Mesothelial cell of epicardium (in vitro differentiated cells): ENCODE measurements at places on chromosomes 6 and 20.

DNA sequence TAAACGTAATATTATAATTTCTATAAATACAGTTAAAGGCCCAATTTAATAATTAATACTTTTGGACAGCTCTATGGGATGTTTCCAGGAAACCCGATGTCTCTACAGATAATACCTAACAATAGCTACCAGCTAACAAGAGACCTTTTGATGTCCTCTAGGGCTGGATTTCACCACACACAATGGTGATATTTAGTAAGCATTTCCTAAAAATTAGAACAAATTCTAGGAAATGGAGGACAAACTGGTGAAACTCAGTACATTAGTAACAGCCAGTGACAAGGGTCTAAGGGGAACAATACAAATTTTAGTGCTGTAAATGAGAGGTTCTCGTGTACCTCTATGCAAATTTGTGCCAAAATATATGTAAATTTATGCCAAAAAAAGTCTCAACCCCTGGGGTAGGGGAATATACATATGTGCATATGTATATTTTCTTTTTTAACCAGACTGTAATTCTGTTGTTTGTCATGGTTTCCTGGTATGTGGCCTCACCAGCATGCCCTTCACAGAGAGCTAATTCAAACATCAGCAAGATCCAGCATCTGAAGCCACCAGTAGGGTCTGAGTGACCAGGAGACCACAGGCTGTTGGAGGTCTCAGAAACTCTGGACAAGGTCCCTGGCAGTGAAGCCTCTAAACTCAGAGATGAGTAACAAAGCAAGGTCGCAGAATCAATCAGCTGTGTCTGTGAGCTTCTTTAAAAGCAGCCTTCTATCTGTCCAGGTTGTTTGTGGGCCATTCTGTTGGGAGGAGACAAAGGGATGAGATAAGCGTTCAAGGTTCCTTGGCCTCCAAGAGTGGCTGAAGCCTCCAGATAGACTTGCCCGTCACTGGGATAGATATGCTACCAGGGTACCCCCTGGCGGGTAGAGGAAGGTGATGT, 235.1 kb upstream of the RREB1 start:
- DNase-seq: no peak

- no peak for DNase-seq
These were observed 220.2 kb downstream of the FUT9 start for GRCh38 chr6:96235927-96236326.

DNA sequence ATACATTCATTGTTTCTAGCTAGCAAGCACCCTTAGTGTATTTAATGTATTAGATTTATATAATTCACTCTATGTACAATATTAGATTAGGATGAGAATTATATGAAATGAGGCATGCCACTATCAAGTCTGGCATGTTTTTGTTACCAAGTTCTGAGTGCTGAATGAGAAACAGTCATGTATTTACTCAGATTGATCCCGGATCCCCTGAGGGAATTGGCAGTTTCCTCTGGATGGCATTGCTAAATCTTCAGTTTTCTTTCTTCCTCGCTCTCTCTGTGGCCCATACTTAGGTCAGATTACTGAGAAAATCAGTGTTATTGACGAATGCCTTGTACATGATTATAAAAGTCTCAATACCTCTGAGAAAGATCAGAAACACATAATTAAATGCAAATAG, 66.6 kb downstream of the CDKAL1 start:
- DNase-seq: no peak

- DNase-seq: no peak
These were observed 298.6 kb upstream of the SUPT3H start for GRCh38 chr6:45676380-45676779.

DNA sequence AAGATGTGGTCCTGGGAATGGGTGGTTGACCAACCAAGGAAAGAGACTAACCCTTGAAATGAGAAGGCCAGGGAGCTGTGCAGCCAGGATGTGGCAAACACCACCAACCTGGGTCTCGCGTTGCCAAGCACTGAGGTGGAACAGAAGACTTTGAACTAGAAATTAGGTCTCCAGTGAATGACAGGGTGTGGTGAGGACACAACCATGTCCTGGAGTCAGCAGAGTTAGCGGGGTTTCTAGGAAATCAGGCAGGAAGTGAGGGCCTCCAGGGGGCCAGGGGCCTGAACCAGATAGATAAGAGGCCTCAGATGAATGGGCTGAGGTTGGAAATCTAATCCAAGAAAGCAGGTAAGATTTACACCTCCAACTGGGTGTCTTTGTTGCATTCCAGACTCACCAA, 353.3 kb upstream of the ARID1B start:
- no peak for DNase-seq

DNA sequence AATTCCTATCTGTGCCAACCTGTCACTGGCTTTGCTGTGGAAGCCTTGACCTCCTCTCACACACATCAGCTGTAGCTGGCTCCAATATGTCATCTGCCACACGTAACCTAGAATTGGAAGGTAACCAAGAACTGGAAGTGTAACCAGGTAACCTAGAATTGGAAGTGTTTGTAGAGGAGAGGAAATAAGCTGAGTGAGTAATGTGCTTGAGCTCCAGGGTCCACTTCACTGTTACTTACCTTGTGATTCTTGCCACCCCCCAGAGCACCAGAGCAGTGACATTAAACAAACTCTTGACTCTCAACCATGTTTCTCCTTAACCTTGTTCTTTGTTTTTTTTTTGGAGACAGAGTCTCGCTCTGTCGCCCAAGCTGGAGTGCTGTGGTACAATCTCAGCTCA, 350.5 kb downstream of the NRN1 start:
- DNase-seq: no peak

DNA sequence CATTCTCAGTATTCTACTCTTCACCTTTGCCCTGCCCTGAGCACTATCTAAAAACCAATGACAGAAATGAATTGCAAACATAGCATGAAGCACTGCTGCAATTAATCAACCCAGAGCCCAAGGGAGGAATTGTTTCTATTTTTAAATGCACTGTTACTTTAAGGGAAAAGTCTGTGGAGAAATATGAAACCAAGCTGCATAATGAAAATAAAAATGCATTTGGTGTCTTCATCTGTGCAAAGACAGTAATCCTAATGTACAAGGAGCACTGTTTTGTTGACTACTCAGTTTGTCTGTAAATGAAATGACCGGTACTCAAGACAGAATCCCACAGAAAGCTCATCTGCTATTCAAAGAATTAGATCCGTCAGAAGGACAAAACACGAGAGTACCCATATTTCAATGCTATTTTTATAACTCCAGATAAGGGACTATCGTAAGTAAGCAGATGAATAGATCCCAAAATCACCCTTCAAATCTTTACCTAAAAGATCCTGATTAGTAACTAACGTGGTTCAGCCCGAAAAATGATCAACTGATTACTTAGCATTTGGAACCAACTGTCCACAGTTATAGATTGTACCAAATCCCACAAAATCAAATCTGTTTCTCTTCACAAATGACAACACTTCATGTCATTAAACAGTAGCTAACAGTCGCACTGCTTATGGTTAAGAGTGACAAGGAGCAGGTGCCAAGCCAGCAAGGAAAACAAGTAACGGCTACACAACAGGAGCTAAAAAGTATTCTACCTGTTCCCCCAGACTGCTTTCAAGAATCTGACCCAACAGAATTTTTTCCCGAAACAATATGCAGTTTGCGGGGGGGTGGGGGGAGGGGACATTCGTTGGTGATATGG, 2.4 kb downstream of the KIF13A start:
- no peak for DNase-seq

DNA sequence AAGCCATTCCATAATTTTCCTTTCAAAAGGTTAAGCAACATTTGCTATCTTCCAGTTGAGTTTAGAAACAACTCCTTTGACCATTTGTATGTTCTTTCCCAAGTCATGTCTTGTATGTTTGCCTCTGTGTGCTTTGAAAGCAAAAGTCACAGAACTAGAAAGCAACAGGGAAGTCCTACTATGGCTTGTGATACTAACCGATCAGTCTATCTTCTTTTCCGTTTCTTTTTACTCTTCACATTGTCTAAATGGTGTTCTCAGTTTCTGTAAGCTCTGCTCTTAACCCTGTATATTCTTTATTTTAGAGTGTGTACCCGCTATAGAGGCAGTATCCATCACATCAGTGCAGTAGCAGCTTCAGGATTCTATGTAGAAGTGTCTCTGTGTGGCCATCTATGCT, 32.9 kb downstream of the TMEM244 start:
- DNase-seq: no peak

DNA sequence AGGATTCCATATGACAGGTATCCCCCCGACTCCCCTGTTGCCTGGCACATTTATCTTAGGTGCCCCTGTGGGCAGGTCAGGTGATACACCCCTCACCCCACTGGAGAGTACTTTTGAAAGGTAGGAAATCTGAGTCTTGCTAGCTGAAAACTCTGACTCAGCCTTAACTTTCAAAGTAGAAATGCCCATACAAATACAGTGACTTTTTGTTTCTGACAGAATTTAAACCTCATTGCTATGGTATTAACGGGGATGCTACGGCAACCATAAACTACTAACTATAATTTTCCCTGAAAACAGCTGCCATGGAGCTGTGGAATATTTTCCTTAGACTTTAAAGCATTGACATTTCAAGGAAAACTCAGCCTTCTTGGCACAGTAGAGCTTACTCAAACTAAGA, 536.0 kb downstream of the RFPL4B start:
- no peak for DNase-seq

- no peak for DNase-seq
These were observed 11.6 kb upstream of the TAGAP start for GRCh38 chr6:159056432-159056831.

DNA sequence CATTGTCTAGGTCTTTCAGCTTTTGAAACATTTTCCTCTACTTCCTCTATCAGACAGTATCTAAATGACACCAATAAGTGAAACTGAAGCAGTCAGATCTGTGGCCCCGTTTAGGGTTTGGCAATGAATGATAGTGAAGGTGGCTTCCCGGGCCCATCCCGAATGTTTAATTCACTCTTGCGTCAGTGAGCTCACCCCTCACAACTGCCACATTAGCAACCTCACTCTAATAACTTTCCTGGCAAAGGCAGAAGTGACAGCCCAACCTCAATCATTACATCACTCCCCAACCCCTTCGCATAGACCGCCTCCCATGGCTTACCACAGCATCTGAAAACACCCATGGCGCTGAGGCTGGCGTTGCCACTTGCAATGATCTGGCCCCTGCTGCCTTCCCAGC, 92.4 kb upstream of the CD83 start:
- no peak for DNase-seq

GRCh38 chr20:21126581-21126870, 644 bp downstream of the KIZ start:
- DNase-seq: no peak

GRCh38 chr6:87851674-87852299, 149.8 kb upstream of the AKIRIN2 start:
- DNase-seq: no peak

- no peak for DNase-seq
These were observed 7.4 kb upstream of the SSTR4 start for GRCh38 chr20:23027721-23028120.

- DNase-seq: no peak
These were observed 100.9 kb downstream of the TFAP2C start for GRCh38 chr20:56730003-56730402.

GRCh38 chr20:22663528-22664025, 79.2 kb upstream of the FOXA2 start:
- no peak for DNase-seq

DNA sequence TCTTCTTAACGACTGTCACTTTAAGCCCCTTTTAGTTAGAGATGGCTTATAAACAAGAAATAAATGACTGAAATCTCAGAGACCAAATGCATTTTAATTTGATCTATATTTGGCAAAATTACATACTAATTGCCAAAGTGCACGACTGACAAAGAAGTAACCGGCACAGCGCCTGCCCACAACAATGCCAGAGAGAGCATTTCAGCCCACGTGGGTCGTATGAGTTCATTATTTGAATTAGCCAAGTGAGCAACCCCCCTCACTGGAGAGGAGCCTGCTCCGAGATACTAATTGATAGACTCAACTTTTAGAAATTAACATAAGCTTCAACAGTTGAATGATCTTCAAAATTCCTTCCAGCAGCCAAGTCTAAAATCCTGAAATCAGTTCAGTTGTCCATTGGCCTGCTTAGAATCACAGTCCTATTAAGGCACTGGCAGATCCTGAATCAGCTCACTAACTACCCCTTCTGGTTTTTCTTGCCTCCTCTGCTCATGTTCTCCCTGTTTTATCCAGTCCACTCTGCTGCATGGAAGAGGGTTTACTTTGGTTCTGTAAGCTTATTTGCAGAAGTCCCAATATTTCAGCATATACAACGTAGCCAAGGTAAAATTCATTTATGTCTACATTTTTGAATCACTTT, 519.1 kb upstream of the AGPAT4 start:
- no peak for DNase-seq

DNA sequence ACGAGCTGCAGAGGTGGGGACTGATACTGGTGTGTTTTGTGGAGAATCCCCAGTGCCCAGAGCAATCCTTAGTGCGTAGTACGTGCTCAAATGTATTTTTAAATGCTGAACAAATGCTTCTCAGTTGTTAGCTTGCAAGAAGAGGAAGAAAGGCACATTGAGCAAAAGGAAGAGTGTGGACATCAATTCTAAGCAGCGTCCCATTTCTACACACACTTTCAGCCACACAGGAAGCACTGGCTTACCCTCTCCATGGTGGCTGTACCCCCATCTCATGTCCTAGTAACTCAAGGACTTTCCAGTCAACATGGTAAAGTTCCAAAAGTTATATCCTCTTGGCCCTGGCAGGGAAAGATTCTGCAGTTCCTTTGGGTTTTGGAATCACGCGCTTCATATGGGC, 98.8 kb upstream of the NXT1 start:
- DNase-seq: no peak

- DNase-seq: no peak
These were observed 37.1 kb downstream of the SERPINB1 start for GRCh38 chr6:2804516-2804915.

- no peak for DNase-seq
These were observed 19.6 kb downstream of the SERPINB6 start for GRCh38 chr6:2951728-2952127.

DNA sequence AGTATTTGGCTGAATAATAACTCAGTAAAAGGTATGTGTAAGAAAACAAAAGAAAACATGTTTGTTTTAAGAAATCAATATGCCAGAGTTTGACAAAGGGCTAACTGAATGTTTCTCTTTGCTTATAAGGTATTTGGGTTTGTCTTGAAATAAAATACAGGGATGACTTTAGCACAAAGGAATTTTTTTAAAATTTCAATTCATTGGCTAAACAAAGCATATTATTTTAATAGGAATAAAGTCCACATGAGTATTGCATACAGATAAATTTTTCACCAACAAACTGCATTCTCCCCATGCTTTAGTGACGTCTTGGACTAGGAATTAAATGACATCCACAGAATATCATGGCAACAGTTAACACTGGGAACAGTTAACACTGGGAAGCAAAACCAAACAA, 480.0 kb upstream of the JAG1 start:
- DNase-seq: no peak
